Panc1 (cell line): ENCODE measurements at places on chromosomes 7 and 10.

- no peak for DNase-seq
Measured at GRCh38 chr7:29480451-29480850, 83.2 kb upstream of the PRR15 start.

GRCh38 chr10:49280001-49280408 lies 19.0 kb upstream of the C10orf71 start:
- DNase-seq: no peak

GRCh38 chr7:116805100-116805544 lies 57.3 kb upstream of the CAPZA2 start:
- no peak for DNase-seq

DNA sequence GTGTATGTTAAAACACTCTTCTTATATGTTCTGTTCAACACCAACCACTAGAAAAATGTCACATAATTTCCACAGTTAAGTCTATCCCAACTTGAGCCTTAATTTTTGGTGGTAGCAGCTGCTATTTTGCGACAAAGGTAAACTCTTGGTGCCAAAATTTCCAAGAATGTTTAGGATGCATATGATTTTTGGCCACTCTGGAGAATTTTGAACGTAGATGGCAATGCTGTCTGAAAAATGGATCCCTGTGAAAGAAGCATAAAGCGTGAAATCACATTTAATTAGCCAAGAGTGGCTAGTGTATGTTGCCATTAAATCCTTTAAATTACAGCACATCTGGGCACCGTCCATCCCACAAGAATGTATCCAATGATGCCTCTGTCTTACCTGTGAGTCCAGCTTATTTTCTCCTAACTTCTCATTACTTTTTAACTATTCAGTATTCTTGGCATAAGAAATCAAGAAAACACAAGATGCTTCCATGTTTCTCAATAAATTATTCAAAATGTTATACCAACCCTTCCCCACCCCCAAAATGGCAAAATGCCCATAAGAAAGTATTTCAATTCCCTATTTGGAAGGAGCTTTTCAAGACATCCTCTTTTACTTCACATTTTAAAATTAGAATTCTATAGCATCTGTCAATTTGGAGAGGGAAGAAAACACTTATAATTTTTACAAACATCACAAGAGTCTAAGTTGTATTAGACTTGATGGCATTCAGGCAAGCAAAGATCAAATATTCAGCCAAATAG lies 12.4 kb downstream of the PTPRZ1 start:
- no peak for DNase-seq

DNA sequence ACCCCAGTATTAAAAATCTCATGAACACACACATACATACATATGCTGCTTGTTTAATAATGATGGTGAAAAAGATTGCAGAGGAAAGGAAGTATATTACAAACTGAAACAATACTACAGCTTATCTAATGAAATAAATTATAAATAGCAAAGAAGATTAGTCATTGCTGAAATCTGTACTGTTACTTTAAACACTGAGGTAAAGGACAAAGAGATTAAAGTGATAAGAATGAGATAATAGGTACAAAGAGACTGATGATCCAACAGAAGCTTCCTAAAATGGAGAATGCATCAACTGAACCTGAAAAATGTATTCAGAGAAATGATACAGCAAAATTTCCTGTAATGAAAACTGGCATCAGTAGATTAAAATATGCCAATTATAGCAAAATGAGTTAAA lies 91.5 kb upstream of the KCND2 start:
- no peak for DNase-seq

DNA sequence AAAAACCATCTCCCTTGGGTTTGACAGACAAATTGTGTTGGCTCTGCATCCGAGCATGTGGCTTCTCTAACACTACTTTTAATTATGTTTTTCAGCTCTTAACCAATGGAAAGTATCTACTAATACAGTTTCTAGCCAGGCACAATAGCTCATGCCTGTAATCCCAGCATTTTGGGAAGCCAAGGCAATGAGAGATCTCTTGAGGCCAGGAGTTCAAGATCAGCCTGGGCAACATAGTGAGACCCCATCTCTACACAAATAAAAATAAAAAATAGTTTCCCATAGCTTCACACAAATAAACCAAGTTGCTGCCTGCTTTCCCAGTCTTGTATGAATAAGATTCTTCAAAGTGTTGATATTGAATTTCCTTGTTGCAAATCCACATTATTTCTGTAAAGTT lies 13.8 kb upstream of the ARHGAP12 start:
- DNase-seq: no peak

DNA sequence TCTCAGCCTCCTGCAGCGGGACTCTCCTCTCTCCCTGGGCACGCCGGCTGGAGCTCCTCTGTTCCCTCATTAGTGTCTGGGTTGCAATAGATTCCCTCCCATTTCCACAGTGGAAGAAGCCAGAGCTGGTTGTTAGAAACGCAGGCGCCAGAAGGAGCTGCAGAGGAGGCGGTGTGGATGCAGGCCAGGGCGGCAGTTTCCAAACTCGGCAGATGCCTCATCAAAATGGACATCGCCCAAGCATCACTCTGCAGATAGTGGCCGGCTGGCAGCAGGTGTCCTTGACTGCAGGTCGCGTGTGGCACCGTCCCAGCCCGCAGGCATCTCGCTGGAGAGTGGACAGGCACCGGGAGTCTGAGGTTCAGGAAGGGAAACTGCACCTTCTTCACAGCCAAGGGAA lies 201.8 kb downstream of the TCERG1L start:
- no peak for DNase-seq

GRCh38 chr10:63204667-63205391 lies 71.7 kb downstream of the NRBF2 start:
- DNase-seq: no peak

GRCh38 chr7:36175886-36176285 lies 22.8 kb downstream of the EEPD1 start:
- DNase-seq: no peak

GRCh38 chr10:86225103-86225782 lies 141.4 kb downstream of the GRID1 start:
- DNase-seq: no peak

DNA sequence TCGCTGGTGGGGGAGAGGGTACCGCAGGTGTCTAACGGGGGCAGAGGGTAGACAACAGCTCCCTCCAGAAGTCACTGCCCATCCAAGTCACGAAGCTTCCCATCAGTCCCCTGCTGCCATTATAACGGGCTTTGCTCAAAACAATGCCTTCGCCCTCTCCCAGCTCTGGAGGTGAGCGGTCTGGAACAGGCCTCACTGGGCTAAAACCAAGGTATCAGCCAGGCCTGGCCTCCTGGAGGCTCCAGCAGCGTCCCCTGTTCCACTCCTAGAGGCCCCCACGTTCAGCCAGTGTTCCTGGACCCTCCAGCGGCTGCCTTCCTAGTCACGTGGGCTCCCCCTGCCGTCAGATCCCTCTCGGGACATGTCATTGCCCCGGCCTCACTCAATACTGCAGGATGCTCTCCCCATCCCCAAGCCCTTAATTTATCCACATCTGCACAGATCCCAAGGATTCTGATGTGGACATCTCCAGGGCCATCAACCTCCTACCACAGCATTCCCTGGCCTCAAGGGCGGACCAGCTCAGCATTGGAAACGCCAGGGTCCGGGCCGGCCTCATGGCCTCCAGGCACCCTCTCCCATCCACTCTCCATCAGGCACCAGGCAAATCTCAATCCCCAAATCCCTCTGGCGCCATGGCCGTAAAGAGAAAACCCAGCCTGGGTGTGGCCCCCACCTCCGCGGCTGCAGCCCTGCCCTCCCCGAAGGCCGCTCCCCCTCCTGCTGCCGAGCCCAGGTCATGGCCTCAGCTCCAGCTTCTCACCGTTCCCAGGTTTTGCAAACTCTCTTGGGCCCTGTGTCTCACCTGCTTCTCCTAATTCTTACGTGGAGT lies 104.1 kb upstream of the FAM20C start:
- DNase-seq: no peak

DNA sequence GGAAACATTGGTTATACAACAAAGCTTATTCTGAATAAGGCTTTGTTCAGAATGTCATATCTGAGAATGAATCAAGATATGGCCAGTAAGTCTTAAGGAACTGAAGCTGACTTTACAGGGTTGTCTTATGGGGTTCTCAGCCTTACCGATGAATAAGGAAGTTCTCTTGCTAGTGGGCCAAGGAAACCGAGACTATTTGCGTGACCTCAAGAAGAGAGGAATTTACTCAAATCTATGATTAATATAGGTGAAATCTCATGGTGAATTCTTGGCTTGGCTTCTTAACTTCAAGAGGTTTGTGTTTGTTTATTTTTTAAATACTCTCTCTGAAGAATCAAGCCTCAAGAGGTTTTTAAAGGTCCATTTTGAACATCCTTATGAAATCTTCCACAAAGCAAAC lies 4.7 kb upstream of the MRLN start:
- DNase-seq: no peak

GRCh38 chr10:84563868-84564267 lies 235.5 kb downstream of the CCSER2 start:
- no peak for DNase-seq

GRCh38 chr10:73226663-73227062 lies 20.4 kb downstream of the DNAJC9 start:
- no peak for DNase-seq

- DNase-seq: no peak
Measured at GRCh38 chr7:754531-755412, 27.7 kb upstream of the PRKAR1B start.

DNA sequence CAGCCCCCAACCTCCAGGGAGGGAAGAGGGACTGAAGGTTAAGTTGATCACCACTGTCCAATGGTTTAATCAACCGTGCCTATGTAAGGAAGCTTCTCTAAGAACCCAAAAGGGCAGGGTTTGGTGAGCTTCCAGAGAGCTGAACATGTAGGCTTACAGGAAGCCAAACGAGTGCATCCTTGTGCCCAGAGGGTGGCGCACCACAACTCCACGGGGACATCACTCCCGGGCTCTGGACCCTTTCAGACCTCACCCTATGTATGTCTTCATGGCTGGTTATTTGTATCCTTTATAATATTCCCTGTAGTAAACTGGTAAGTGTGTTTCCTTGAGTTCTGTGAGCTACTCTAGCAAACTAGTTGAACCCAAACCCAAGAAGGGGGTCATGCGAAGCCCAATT lies 11.5 kb upstream of the NFKB2 start:
- DNase-seq: no peak

GRCh38 chr10:19119191-19119590 lies 70.6 kb downstream of the MALRD1 start:
- no peak for DNase-seq

GRCh38 chr10:132707121-132707775 lies 78.7 kb downstream of the NKX6-2 start:
- DNase-seq: no peak

- DNase-seq: no peak
Measured at GRCh38 chr7:102153599-102153946, 133.1 kb upstream of the SH2B2 start.

DNA sequence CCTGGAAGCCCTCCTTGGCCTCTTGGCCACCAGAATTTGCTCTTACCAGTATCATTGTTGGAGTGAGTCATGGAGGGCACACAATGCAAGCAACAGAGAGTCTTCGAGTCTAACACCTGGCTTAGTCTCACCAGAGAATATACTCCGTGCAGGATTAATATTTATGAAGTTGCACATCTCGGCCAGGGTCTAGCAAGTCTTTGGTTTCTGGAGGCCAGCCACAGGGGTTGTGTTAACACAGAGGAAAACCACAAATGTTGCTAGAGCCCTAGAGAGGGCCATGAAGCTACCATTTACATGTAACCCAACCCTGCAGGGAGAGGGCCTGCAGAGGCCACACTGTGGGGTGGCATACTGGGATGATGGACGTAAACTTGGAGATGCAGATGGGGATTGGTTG lies 71.8 kb downstream of the MTPN start:
- DNase-seq: no peak

DNA sequence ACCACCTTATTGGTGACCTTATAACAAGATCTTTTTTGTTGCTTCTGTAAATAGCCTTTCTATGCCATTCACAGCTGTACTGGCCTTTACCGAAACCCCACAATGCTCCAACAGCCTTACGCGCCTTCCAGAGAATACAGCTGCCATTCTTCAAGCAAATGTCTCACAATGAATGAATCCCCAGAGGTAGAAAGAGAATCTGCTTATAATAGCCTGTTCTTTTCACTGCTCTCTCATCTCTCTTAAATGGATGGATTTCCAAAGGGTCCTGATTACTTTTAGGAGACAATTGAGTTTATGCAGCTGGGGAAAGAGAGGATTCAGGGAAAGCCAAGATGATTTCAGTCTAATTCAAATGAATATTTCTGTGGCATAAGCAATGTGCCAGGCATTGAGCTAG lies 183.1 kb upstream of the PDE1C start:
- no peak for DNase-seq

DNA sequence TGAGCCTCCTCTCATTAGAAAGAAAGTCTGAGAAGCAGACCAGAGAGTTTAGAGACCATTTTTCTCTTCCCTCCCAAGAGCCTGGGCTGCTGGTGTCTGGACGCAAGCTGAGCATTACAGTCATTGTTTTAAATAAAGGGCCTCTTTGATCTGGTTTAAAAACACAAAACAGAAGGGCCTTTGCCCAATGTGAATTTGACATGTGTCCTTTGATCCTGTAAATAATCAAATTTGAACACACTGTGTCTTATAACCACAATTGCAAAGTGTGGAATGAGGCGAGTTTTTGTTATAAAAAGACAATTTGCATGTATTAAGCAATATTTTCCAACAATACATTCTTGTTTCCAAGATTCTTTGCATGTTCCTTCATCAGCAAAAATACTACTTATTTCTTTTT lies 158.5 kb downstream of the C7orf25 start:
- no peak for DNase-seq

- no peak for DNase-seq
Measured at GRCh38 chr10:10418387-10418786, 599.3 kb upstream of the CELF2 start.

GRCh38 chr7:158373476-158374133 lies 214.0 kb downstream of the PTPRN2 start:
- DNase-seq: no peak

DNA sequence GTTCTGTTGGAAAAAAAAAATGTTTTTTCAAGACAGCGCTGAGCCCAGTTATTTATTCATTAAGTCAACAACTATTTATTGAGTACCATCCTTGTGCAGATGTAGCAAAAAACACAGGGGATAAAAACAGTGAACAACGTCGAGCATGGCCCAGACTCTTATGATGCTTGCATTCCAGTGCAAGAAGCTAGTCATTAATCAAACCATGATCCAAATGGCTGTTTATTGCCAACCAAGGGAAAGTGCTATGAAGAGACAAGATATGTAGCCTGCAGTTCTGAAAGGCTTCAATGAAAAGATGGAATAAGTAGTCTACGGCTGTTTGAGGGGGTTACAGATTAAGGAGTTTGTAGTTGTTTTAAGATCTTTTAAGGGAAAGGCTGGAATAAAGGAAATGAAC lies 262.3 kb downstream of the NEBL start:
- DNase-seq: no peak
